ENCODE measurements at places on chromosomes 7 and 10. TPM values are rescaled to one million over a fixed set of nuclear protein-coding genes. Genes with fewer than 3 reads are reported as not detected.

DNA sequence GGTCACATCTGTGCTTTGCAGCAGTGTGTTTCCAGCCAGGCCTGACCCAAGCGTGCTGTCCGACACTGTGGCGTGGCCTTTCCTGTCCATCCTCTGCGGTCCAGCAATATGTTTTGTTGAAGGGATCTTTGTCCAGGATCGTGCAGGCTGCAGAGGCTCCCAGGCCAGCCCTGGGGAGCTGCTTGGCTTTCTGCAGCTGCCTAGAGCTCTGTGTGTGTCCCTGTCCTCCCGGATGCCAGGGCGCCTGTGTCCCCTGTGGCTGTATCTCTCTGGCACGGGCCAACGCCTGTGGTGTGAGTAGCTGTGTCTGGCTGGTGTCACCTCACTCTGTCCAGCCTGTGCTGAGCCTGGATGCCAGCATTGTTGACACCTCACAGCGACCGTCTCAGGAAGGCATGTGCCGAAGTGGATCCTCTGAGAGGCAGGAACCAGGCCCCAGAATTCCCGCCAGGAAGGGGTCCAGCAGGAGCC is 94.5 kb downstream of the INPP5A start:
- H3K27me3 ChIP-seq: no peaks in the 10 kb centered on the region
- DNase-seq: peak; percentile 58
- no peaks in the 10 kb centered on the region for H3K36me3 ChIP-seq
- peak overlapping the region; percentile 82 for H3K27ac ChIP-seq

- no peaks in the 10 kb centered on the region for H3K27me3 ChIP-seq
- H3K4me1 ChIP-seq: no peaks in the 10 kb centered on the region
- no peak overlapping the region for H3K4me3 ChIP-seq
- no peaks in the 10 kb centered on the region for H3K36me3 ChIP-seq
- DNase-seq: no peak
- H3K27ac ChIP-seq: no peak overlapping the region
These were observed 184.7 kb upstream of the GDF10 start for GRCh38 chr10:47115322-47115721.

DNA sequence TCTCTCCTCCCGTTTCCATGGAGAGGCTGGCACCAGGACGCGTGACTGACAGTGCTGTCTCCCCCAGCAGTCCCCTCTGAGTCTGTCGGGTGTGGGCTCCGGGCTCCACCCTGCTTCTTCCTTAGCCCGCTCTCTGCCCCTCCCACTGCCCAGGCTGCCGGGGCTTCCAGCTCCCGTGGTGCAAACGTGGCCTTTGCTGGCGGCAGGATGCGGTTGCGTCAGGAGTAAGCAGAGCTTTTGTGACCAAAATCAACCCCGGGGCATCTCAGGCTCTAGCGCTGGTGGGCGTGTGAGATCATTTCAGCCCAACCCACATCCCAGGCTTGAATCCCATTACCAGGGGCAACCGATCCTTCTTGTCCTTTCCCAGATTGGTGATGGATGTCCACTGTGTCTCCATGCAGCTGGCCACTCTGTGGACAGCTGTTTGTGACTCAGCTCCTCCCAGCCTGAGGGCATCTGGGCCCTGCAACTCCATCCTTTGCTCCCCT is 28.2 kb downstream of the PTPRE start:
- no peaks in the 10 kb centered on the region for H3K4me1 ChIP-seq
- no peak for DNase-seq
- no peaks in the 10 kb centered on the region for H3K36me3 ChIP-seq

DNA sequence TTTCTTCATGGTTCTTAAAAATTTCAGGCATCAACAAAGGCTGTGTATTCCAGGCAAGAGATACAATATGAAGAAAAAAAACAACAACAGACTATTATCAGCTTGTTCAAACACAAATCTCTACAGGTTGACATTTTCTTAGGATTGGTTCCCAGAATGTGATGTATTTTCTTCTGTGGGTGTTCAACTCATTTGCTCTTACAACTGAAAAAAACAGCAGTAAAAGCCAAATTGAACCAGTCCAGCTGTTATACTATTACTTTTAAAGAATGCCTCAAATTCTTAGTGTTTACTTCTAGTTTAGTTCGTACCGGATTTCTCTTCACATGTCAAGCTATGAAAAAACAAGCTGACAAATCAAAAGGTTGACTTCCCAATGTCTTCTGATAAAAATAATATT is 60.7 kb downstream of the CNTNAP2 start:
- no peaks in the 10 kb centered on the region for H3K36me3 ChIP-seq
- no peaks in the 10 kb centered on the region for H3K4me1 ChIP-seq
- no peak overlapping the region for H3K4me3 ChIP-seq
- no peaks in the 10 kb centered on the region for H3K27me3 ChIP-seq
- H3K27ac ChIP-seq: no peak overlapping the region

DNA sequence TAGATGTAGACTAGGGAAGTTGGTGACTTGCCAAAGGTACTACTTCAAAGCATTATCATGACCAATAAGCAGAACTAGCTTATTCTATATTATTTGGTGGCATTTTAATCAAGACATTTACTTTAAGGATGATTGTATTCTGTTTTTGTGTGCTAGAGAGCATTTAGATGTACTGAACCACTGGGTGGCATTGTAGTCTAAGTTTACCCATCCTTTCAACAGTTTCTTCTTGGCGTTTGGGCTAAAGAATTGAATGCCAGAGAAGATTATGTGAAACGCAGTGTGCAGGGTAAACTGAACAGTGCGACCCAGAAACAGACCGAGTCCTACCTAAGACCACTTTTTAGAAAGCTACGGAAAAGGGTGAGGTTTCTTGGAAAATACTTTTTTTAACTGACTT is 26.8 kb downstream of the PRPF18 start:
- H3K4me3 ChIP-seq: no peak overlapping the region
- no peak for DNase-seq
- no peaks in the 10 kb centered on the region for H3K27me3 ChIP-seq
- H3K36me3 ChIP-seq: peaks cover 8% of the 10 kb centered on the region
- H3K4me1 ChIP-seq: no peaks in the 10 kb centered on the region
- H3K27ac ChIP-seq: no peak overlapping the region

GLI3 gene
- 2.5 TPM for total RNA-seq
